NCI-H2171 (cell line): ENCODE measurements at places on chromosomes 16 and 17.

GRCh38 chr17:49002331-49002730 lies 5.1 kb downstream of the IGF2BP1 start:
- no peak for DNase-seq

DNA sequence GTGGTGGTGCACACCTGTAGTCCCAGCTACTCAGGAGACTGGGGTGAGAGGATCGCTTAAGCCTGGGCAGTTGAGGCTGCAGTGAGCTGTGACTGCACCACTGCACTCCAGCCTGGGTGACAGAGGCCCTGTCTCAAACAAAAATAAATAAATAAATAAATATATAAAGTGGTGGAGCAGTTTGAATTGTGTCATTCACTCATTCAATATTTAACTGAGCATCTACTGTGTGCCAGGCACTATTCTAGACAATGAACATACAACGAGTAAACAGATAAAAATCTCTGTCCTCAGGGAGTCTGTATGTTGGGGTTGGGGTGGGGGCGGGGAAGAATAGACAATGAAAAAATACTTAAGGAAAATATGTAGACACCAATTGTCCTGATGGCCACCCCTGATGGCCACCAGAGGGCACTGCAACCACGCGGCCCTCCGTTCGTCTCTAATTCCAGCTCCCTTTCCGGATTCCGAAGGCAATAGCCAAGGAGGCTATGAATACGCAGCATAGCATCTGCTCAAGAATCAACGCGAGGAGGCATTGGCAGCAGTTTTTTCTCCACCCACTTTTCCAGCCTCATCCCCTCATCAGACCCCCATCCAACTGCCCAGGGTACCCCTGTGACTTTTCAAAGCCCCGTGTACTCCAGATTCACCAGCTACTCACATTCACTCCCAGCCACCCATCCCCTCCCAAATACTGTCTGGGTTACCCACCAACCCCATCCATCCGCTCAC lies 21.4 kb downstream of the QPRT start:
- peak; percentile 76 for DNase-seq

DNA sequence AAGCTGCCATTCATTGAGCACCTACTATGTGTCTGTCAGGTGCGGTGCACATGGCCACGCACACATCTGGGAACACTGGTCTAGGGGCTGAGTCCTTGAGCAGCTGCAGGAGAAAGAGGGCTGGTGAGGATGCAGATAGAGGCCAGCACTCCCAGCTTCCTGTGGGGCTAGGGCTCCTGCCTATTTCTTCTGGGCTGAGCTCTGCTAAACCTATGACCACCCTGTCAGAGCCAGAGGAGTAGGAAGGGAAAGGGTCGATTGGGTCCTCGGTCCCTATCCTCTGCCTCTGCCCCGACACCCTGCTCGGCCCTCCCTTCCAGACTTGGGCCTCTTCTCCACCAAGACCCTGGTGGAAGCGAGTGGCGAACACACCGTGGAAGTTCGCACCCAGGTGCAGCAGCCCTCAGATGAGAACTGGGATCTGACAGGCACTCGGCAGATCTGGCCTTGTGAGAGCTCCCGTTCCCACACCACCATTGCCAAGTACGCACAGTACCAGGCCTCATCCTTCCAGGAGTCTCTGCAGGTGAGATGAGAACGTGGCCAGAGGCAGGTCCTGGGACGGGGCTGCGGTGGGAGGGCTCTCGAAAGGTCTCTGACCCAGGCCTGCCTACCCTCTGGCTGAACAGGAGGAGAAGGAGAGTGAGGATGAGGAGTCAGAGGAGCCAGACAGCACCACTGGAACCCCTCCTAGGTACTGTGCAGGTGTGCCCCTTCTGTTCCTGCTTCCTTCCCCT lies 4.0 kb upstream of the TMEM88 start:
- DNase-seq: no peak

GRCh38 chr16:28279006-28279405 lies 13.3 kb upstream of the SBK1 start:
- no peak for DNase-seq

GRCh38 chr17:48375356-48375755 lies 54.7 kb downstream of the SKAP1 start:
- no peak for DNase-seq
